Activated naive CD8-positive, alpha-beta T cell treated with anti-CD3 and anti-CD28 coated beads for 36 hours (primary cell): ENCODE measurements at places on chromosomes 3 and 15. TPM values are rescaled to one million over a fixed set of nuclear protein-coding genes. Genes with fewer than 3 reads are reported as not detected.

- H3K4me1 ChIP-seq = no peaks in the 10 kb centered on the region
- H3K4me3 ChIP-seq = no peak overlapping the region
- no peak for DNase-seq
Measured at GRCh38 chr3:57085211-57085610, 24.7 kb downstream of the SPATA12 start.

Gene ISG20
- 110 TPM for total RNA-seq

- no peaks in the 10 kb centered on the region for H3K36me3 ChIP-seq
- H3K4me1 ChIP-seq = no peaks in the 10 kb centered on the region
- H3K27ac ChIP-seq = no peak overlapping the region
- H3K27me3 ChIP-seq = peaks cover 47% of the 10 kb centered on the region
Measured at GRCh38 chr3:155737844-155738460, 6.9 kb downstream of the PLCH1 start.

Gene ARNT2
- not detected for total RNA-seq

Gene ZIC4
- not detected for total RNA-seq

GRCh38 chr15:70702584-70702983 lies 60.8 kb downstream of the UACA start:
- H3K36me3 ChIP-seq = no peaks in the 10 kb centered on the region
- H3K4me3 ChIP-seq = no peak overlapping the region
- peaks cover 44% of the 10 kb centered on the region for H3K27me3 ChIP-seq
- no peaks in the 10 kb centered on the region for H3K4me1 ChIP-seq
- DNase-seq = no peak

GRCh38 chr15:92184679-92185230 lies 208.9 kb upstream of the ST8SIA2 start:
- no peak overlapping the region for H3K27ac ChIP-seq
- H3K4me1 ChIP-seq = no peaks in the 10 kb centered on the region
- H3K36me3 ChIP-seq = no peaks in the 10 kb centered on the region
- H3K4me3 ChIP-seq = no peak overlapping the region
- no peak for DNase-seq
- peaks cover 14% of the 10 kb centered on the region for H3K27me3 ChIP-seq

GRCh38 chr3:197256104-197256503 lies 42.3 kb downstream of the DLG1 start:
- peaks cover 55% of the 10 kb centered on the region for H3K4me1 ChIP-seq
- H3K4me3 ChIP-seq = no peak overlapping the region
- no peak for DNase-seq
- peaks cover 20% of the 10 kb centered on the region for H3K36me3 ChIP-seq
- no peak overlapping the region for H3K27ac ChIP-seq
- no peaks in the 10 kb centered on the region for H3K27me3 ChIP-seq

DNA sequence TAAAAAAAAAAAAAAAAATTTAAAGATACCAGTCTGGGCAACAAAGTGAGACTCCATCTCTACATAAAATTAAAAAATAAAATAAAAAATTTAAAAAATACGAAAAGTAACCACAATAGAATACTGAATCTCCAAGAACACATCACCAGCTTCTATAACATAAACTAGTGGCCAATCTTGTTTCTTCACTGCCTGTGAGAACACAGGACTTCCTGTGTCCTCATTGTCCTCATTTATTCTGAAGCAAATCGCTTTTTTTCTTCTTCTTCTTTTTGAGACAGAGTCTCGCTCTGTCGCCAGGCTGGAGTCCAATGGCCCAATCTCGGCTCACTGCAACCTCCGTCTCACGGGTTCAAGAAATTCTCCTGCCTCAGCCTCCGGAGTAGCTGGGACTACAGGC lies 28.6 kb upstream of the RAB7A start:
- peak overlapping the region; percentile 14 for H3K4me3 ChIP-seq
- H3K4me1 ChIP-seq = peaks cover 1% of the 10 kb centered on the region
- peaks cover 4% of the 10 kb centered on the region for H3K27me3 ChIP-seq
- H3K36me3 ChIP-seq = no peaks in the 10 kb centered on the region
- no peak overlapping the region for H3K27ac ChIP-seq

Gene BOC
- total RNA-seq = not detected

Gene PDCD7
- 34.3 TPM for total RNA-seq

DNA sequence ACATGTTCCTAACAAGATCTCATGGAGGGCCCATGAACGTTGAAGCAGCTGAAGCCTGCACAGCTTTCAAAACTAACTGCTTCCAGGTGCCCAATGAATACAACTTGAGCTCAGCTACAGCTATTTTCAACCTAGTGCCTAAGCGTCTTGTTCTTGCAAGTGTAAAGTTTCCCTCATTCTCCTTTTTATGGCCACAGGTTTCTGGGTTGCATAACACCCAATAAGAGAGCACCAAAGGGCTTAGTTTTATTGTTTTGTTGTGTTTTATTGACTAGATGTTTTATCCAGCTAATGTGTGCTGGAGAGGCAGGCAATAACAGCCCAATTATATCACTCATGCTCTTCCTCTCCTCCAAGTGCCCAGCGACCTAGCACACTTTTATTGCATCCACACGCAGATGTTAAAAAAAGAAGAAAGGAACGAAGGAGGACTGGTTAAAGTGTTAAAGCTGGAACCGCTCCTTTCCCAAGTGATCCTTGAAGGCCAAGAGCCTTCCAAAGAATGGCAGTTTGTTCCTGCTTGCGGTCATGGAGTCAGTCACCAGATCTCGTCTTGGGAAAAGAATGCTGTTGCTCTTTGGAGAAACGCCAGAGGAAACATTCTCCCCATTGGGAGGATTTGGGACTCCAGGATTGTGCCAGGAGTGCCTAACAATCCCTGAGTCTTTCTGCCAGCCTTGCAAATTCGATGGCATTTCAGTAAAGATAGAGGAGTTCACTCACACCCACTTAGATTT lies 156.9 kb downstream of the MEX3B start:
- no peak overlapping the region for H3K4me3 ChIP-seq
- H3K27me3 ChIP-seq = no peaks in the 10 kb centered on the region
- DNase-seq = no peak
- H3K27ac ChIP-seq = no peak overlapping the region
- H3K36me3 ChIP-seq = peaks cover 1% of the 10 kb centered on the region

- peaks cover 32% of the 10 kb centered on the region for H3K27me3 ChIP-seq
- no peak overlapping the region for H3K27ac ChIP-seq
- H3K4me3 ChIP-seq = no peak overlapping the region
- peak; percentile 70 for DNase-seq
Measured at GRCh38 chr15:70447928-70448698, 315.2 kb downstream of the UACA start.

Gene UROC1
- not detected for total RNA-seq

DNA sequence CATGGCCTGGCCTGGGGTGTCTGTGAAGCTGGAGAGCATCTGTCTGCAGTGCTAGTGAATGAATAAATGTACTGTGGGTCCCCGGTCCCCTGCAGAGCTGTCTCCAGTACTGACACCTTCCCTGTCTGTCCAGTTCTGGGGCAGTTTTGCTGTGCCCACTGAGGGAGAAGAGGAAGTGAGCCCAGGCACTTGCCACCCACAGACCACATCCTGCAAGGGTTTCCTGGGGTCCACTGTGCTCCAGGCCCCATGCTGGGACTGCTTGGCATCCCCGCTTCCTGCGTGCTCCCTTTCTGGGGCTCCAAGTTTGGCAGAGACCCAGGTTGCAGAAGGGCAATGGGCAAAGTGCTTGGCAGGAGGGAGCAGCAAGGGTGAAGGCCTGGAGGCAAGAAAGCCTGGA lies 4.9 kb upstream of the SLC6A6 start:
- no peaks in the 10 kb centered on the region for H3K36me3 ChIP-seq
- H3K4me3 ChIP-seq = no peak overlapping the region
- H3K27me3 ChIP-seq = no peaks in the 10 kb centered on the region
- no peak overlapping the region for H3K27ac ChIP-seq

DNA sequence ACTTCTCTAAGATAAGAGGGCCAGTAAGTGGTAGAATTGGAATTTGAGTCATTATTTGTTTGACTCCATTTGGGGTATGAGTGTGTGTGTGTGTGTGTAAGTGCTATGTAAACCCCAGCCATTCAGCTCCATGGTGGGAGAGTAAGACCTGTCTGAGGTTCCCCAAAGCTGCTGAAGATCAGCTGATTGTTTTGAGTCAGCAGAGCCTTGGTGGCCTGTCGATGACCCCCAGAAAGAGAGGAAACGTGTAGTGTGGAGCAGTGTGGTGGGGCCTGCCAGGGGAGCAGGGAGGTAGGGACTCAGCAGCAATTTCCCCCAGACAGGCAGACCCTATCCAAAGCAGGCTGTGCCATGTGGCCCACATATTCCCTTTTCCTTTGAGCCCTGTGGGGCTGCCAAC lies 5.3 kb downstream of the DVL3 start:
- H3K36me3 ChIP-seq = peaks cover 8% of the 10 kb centered on the region
- H3K27me3 ChIP-seq = no peaks in the 10 kb centered on the region
- H3K27ac ChIP-seq = no peak overlapping the region
- peaks cover 21% of the 10 kb centered on the region for H3K4me1 ChIP-seq
- H3K4me3 ChIP-seq = no peak overlapping the region

GRCh38 chr3:143831208-143831607 lies 17.1 kb downstream of the SLC9A9 start:
- peaks cover 12% of the 10 kb centered on the region for H3K36me3 ChIP-seq
- no peak for DNase-seq
- peaks cover 33% of the 10 kb centered on the region for H3K4me1 ChIP-seq
- H3K27ac ChIP-seq = peak overlapping the region; percentile 35
- H3K4me3 ChIP-seq = peak overlapping the region; percentile 4

DNA sequence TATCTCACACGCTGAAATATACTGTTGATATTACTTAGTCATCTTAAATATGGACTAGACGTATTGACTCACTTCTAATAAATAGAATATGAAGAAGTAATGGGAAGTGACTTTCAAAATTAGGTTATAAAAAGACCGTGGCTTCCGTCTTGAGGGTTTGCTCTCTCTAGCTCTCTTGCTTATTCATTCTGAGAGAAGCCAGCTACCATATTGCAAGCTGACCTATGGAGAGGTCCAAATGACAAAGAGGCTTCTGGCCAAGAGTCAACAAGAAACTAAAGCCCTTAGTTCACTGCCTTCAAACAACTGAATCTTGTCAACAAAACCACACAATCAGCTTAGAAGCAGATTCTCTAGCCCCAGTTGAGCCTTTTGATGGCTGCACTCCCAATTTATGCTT lies 46.1 kb downstream of the SLC9C1 start:
- H3K27ac ChIP-seq = no peak overlapping the region
- H3K4me1 ChIP-seq = peaks cover 3% of the 10 kb centered on the region
- H3K36me3 ChIP-seq = no peaks in the 10 kb centered on the region
- no peak overlapping the region for H3K4me3 ChIP-seq
- DNase-seq = no peak

DNA sequence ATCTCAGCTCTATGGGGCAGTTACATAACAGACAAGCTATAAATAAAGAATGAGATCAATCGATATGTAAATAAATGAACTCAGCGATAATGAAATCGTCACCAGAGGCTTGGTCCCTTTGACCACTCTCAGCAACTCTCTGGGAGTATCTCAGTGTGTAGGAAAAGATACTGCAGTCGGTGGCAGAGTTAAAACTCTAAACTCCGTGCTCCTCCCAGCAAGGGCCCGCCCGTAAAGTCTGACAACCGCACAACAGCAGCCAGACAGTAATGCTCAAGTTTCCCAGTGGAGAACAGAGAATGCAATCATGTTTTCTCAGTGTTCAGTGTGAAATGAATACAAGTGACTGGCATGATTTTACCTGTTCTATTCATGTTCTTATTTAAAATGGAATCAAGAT lies 28.3 kb upstream of the IGF1R start:
- H3K36me3 ChIP-seq = no peaks in the 10 kb centered on the region
- DNase-seq = no peak
- no peaks in the 10 kb centered on the region for H3K4me1 ChIP-seq
- no peak overlapping the region for H3K4me3 ChIP-seq
